HFF-Myc (cell line): ENCODE measurements at places on chromosomes 1 and 21.

- DNase-seq, result no peak
These were observed 3.5 kb downstream of the GCLM start for GRCh38 chr1:93905734-93906133.

GRCh38 chr1:44826375-44827196, 16.5 kb downstream of the PTCH2 start:
- no peak for DNase-seq

- no peak for DNase-seq
These were observed 886.8 kb downstream of the KCNT2 start for GRCh38 chr1:195721210-195721971.

- DNase-seq, result no peak
These were observed 2.0 kb upstream of the RCSD1 start for GRCh38 chr1:167627865-167628641.

DNA sequence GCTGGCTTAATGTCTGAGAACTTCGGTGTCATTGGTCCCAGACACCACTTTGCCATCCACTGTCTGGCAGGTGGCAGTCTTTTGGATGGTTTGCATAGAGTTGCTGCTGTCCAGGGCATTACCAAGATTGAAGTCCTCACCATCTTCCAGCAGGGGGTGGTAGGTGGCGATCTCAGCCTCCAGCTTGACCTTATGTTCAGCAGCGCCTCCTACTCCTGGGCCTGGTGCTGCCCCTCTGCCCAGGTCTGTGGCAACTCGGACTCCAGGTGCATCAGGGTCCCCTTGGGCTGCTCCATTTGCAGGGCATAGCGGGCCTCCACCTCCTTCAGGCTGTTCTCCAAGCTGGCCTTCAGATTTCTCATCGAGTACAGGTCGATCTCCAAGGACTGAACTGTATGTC, 573.3 kb upstream of the NCAM2 start:
- DNase-seq, result no peak

GRCh38 chr1:32361674-32362473, 411 bp downstream of the FAM229A start:
- no peak for DNase-seq

GRCh38 chr1:25581764-25582163, 34.8 kb upstream of the MAN1C1 start:
- DNase-seq, result no peak

GRCh38 chr1:172931761-172932160, 119.0 kb downstream of the TNFSF18 start:
- no peak for DNase-seq

DNA sequence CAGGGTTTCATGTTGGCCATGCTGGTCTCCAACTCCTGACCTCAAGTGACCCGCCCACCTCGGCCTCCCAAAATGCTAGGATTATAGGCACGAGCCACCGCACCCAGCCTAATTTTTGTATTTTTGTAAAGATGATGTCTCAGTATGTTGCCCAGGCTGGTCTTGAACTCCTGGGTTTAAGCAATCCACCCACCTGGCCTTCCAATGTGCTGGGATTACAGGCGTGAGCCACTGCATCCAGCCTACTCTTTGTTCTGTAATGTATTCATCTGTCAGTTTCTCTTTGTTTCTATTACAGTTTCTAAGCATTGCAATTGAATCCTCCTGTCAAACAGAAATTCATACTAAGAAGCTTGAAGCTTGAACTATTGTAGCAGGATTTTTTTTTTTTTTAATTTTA, 54.8 kb upstream of the RCC1 start:
- no peak for DNase-seq

DNA sequence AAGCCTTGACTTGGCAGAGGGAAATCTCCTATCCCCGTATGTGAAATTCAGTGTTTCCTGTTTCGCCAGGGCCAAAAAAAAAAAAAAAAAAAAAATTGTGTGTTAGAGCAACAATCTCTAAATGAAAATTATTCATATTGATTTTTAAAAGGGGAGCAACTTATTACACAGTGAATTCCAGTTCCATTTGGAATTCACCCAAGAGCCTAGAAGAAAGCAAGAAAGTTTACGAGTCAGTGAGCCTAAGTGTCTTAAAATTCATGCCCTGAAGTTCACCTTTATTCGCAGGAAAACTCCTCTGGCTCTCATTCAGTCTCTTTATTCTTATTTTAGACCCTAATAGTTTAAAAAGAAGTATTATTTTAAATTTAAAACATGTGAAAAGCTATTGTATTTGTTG, 42.1 kb upstream of the HUNK start:
- no peak for DNase-seq

- no peak for DNase-seq
These were observed 120.6 kb downstream of the FASLG start for GRCh38 chr1:172779491-172779890.

DNA sequence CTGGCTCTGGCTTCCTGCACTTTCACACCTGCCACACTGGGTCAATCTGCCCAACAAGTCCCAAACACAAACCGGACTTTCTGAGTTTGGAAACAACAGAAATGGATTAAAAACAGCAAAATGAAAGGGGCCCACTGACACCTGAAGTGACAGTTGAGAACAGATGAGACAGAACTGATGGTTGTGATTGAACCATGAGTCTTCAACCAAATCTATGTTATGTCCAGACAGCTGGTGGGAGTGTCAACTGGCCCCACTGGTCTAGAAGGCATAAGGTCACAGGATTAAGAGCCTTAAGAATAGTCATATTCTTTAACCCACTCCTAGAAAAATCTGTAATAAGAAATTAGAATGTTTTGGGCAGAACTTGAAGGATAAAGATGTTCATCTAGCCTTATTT, 13.0 kb upstream of the ATP13A2 start:
- DNase-seq, result no peak

- DNase-seq, result no peak
These were observed 44.6 kb upstream of the OLIG2 start for GRCh38 chr21:32981096-32981495.

DNA sequence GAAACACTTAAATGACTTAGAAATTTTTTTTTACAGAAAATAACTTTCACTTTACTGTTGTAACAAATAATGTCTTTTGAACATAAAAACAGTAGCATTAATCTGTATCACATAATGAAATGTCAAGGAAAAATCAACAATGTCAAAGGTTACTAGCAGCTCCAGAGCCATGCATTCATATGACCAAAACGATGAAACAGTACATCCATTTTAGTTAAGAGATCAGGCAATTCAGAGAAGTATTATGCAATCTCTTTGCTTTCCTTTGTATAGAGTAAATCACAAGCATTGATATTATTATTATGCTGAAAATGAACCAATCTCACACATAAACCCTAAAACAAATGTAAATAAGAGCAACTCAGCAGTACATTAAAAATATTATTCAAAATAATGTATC, 748.9 kb downstream of the PLA2G4A start:
- DNase-seq, result no peak

DNA sequence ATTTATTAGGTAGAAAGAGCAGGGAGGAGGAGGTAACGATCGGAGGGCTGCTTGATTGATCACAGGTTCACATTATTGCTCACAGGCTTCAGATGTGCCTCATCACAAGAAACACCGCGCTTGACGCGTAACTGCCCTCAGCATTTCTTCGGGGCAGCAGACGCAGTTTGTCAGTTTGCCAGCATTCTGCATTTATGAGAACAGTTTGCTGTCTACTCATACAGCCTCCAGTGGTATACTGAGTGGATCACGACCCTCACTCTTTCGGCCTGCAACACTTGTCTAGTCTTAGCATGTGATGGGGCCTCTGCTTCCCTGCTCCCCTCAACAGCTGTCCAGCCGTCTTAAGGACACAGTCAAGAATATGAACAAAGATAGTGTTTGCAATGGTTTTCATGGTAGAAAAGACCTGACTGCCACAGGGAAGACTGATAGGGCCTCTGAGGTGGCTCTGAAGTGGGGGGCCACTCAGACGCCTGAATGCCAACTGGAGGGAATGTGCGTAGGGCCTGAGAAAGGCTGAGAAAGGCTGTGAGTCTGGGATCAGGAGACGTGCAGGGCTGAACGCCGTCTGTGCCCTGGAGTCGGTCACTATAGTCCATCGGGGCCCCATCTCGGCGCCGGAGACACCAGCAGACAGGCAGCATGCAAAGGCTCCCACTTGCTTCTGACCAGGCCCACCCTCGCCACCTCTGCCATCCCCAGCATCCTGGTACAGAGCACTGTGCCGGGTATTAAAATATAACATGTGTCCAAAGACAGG, 45.0 kb downstream of the UBE2G2 start:
- DNase-seq, result no peak

DNA sequence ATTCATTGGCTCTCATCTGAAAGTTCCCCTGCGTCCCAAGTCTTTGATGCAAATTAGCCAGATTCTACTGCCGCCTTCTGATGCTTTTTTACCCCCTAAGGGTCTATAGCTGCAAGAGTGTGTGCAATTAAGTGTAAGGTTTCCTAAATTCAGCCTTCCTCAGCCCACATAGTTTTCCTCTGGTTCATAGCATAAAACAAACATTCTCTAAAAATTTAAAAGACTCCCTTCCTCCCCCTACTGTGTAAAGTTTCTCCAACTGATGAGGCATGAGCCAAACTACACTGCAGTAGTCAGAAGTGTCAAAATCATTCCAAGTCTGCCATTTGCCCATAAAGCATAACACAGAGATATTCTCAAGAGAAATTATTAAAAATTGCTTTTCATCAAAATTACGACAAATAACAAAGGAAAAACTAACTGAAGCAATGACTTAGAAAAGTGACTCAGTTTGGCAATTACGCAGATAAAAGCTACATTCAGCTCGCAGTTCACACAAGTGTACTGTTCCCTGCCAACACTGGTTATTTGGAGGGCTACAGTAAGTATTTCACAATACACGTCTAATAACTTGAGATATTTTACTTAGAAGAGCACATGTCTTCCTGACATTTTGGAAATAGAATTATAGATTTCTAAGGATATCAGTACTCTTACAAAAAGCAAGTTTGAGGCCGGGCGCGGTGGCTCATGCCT, 15.4 kb downstream of the KCNH1 start:
- DNase-seq, result no peak
